Adrenal gland (tissue), 19 donors: ENCODE measurements at places on chromosomes 2 and 18. TPM values are rescaled to one million over a fixed set of nuclear protein-coding genes. Genes with fewer than 3 reads are reported as not detected.
A peak's percentile ranks its signal among the peaks of the same experiment; 100 is the strongest.

The RBM44 gene
- 0.18 TPM for total RNA-seq

The CAPN14 gene
- total RNA-seq: not detected

GRCh38 chr2:217387776-217388387 is 528.0 kb upstream of the TNP1 start:
- H3K36me3 ChIP-seq: no peaks in the 10 kb centered on the region
- no peak overlapping the region for H3K4me3 ChIP-seq
- no peak overlapping the region for H3K27ac ChIP-seq
- DNase-seq: peak; percentile 37

DNA sequence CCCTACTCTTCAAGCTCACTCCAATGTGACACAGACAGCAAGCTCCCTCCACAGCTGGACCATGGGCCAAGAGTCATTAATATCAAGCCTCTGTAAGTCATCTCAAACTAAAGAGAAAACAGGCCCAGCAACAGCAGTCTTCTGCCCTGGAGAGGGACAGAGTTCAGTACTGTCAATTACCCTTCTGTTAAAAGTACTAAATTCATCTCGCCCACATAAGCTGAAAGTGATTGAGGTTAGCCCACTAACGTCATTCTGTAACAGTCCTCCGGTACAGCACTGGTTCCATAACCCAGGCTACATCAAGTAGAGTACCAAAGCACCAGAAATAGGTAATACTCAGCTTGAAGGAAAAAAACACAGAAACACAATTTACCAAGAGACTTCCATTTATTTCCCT is 25.9 kb downstream of the THADA start:
- H3K4me1 ChIP-seq: no peaks in the 10 kb centered on the region
- H3K27me3 ChIP-seq: no peaks in the 10 kb centered on the region

DNA sequence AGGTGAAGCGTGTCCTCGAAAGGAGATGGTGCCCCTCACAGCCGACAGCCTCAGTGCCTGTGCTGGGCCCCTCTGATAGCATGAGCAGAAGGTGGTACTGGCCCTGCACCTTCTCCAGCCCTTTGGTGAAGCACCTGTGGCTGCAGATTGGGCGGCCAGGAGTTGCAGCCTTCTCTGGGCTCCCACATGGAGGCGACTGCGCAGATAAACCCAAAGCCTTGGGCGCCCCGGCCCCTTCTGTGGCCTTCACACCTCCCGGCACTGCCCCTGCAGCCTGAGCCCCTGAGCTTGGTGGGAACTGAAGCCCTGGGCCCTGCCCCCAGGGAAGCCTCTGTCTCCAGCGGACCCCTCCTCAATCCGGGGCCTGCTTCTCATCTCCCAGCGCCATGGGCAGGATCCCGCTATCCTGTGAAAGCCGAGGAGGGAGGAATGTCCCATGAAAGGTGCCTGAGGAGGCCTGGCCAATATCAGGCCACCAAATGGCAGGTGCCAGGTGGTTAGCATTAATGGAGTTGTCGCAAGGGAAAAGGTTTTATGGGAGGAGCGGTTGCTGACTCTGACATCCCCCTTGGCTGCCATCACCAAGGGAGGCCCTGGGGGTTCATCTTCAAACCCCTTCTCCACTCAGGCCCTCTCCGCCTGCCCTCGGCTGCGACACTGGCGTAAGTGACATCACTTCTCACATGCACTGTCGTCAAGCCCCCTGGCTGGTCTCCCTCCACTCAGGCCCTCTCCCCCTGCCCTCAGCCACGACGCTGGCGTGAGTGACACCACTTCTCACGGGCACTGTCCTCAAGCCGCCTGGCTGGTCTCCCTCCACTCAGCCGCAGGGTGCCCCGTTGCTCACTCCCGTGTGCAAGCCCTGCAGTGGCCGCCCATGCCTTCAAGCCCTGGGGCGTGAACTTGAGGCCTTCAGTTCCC is 62.4 kb downstream of the DDX1 start:
- H3K4me1 ChIP-seq: no peaks in the 10 kb centered on the region
- no peak overlapping the region for H3K4me3 ChIP-seq
- H3K27me3 ChIP-seq: no peaks in the 10 kb centered on the region
- DNase-seq: no peak
- H3K36me3 ChIP-seq: no peaks in the 10 kb centered on the region
- no peak overlapping the region for H3K27ac ChIP-seq

The MALL gene
- 6.1 TPM for total RNA-seq

- no peak overlapping the region for H3K4me3 ChIP-seq
- peaks cover 21% of the 10 kb centered on the region for H3K36me3 ChIP-seq
- no peaks in the 10 kb centered on the region for H3K27me3 ChIP-seq
These were observed 66.2 kb downstream of the LPIN1 start for GRCh38 chr2:11812466-11813248.

The CACNB4 gene
- 1.7 TPM for total RNA-seq

The TOGARAM2 gene
- 0.18 TPM for total RNA-seq

DNA sequence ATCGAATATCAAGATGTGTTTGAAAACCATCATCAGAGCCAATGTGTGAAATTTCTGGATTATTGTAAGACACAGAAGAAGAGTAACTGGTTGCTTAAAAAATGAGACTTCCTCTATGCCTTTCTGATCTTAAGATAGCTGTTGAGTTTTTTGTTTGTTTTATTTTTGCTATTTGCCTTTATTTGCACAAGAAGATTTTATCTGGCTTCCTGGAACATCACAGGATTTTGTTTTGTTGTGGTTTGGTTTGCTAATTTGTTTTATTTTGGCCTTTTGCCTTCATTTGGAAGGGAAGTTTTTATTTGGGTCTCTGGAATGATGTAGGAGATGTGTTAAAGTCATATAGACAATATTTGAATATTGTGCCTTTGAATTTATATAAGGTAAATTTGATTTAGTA is 3.9 kb upstream of the CYTIP start:
- H3K36me3 ChIP-seq: no peaks in the 10 kb centered on the region
- H3K4me3 ChIP-seq: no peak overlapping the region
- H3K27me3 ChIP-seq: no peaks in the 10 kb centered on the region
- no peaks in the 10 kb centered on the region for H3K4me1 ChIP-seq
- no peak overlapping the region for H3K27ac ChIP-seq
- DNase-seq: no peak

The GKN1 gene
- total RNA-seq: not detected

The MTCL1 gene
- total RNA-seq: 0.76 TPM

The C1QL2 gene
- total RNA-seq: not detected

The ASPRV1 gene
- 1.7 TPM for total RNA-seq
